Activated CD4-positive, alpha-beta T cell treated with anti-CD3 and anti-CD28 coated beads, Interleukin-2, amount 10 ng/mL, durations not matched to agents 7 days and 5 days (primary cell): ENCODE measurements at places on chromosomes 13 and 19. TPM values are rescaled to one million over a fixed set of nuclear protein-coding genes. Genes with fewer than 3 reads are reported as not detected.

The GFY gene
- total RNA-seq, result not detected

The CGB1 gene
- not detected for total RNA-seq

The FSTL3 gene
- total RNA-seq, result 1.6 TPM

The WDR88 gene
- 0.27 TPM for total RNA-seq

The ZNF296 gene
- total RNA-seq, result 4.1 TPM

The STAP2 gene
- total RNA-seq, result 11.9 TPM

The MBD3L2 gene
- not detected for total RNA-seq

The PRKD2 gene
- total RNA-seq, result 178 TPM

The ZNF486 gene
- total RNA-seq, result 11.4 TPM

The KCTD12 gene
- total RNA-seq, result 5.9 TPM

The KLK3 gene
- total RNA-seq, result not detected

The PLIN4 gene
- total RNA-seq, result not detected

The PIP5K1C gene
- 18.7 TPM for total RNA-seq

The ZFR2 gene
- total RNA-seq, result not detected

The ZNF83 gene
- total RNA-seq, result 60.5 TPM

The RFX1 gene
- 19.9 TPM for total RNA-seq

The RFC3 gene
- total RNA-seq, result 38.3 TPM

The FAM124A gene
- not detected for total RNA-seq

The PEG3 gene
- not detected for total RNA-seq

The SHISA7 gene
- not detected for total RNA-seq

The MYH14 gene
- total RNA-seq, result not detected

The UGGT2 gene
- total RNA-seq, result not detected

The F2RL3 gene
- 0.35 TPM for total RNA-seq

The PTGIR gene
- 14.7 TPM for total RNA-seq

The DCLK1 gene
- not detected for total RNA-seq

The SYCN gene
- total RNA-seq, result not detected

The CCL25 gene
- 7.4 TPM for total RNA-seq

The LTBP4 gene
- 75.7 TPM for total RNA-seq

The FBXO27 gene
- not detected for total RNA-seq

The KLF16 gene
- total RNA-seq, result 25.5 TPM

The FAAP24 gene
- 8.3 TPM for total RNA-seq

The ALOX5AP gene
- total RNA-seq, result 88.7 TPM

The ZNF560 gene
- 0.06 TPM for total RNA-seq

The LGALS14 gene
- not detected for total RNA-seq

The ADGRE2 gene
- 0.42 TPM for total RNA-seq

The CCDC8 gene
- not detected for total RNA-seq

The SLC6A16 gene
- total RNA-seq, result 4.8 TPM

The CEACAM8 gene
- not detected for total RNA-seq

The ZNF793 gene
- 4.1 TPM for total RNA-seq

The ZNF570 gene
- total RNA-seq, result 7.3 TPM

The FFAR2 gene
- total RNA-seq, result not detected

The CA11 gene
- total RNA-seq, result 10.8 TPM

The ACTMAP gene
- total RNA-seq, result 17.5 TPM

The SPHK2 gene
- 28.2 TPM for total RNA-seq

The S1PR5 gene
- total RNA-seq, result not detected

The GRIN3B gene
- not detected for total RNA-seq

The MBD3L1 gene
- total RNA-seq, result not detected

The CRYL1 gene
- 11.7 TPM for total RNA-seq

The DYRK1B gene
- 10.9 TPM for total RNA-seq
